Activated CD4-positive, alpha-beta T cell treated with anti-CD3 and anti-CD28 coated beads, Interleukin-2, amount 10 ng/mL, durations not matched to agents 7 days and 5 days (primary cell): ENCODE measurements at places on chromosomes 12 and 14. TPM values are rescaled to one million over a fixed set of nuclear protein-coding genes. Genes with fewer than 3 reads are reported as not detected.

Gene IRAK3
- 0.77 TPM for total RNA-seq

Gene OASL
- total RNA-seq: 34.2 TPM

Gene IFNG-AS1
- total RNA-seq: not detected

GRCh38 chr14:100165831-100166440 is 6.5 kb upstream of the DEGS2 start:
- no peak for DNase-seq
- H3K36me3 ChIP-seq: no peaks in the 10 kb centered on the region
- peaks cover 19% of the 10 kb centered on the region for H3K27me3 ChIP-seq
- H3K4me1 ChIP-seq: peaks cover 9% of the 10 kb centered on the region
- H3K27ac ChIP-seq: no peak overlapping the region
- no peak overlapping the region for H3K4me3 ChIP-seq

- no peak overlapping the region for H3K4me3 ChIP-seq
- H3K4me1 ChIP-seq: no peaks in the 10 kb centered on the region
- peaks cover 2% of the 10 kb centered on the region for H3K27me3 ChIP-seq
- H3K27ac ChIP-seq: no peak overlapping the region
- no peaks in the 10 kb centered on the region for H3K36me3 ChIP-seq
- no peak for DNase-seq
Observed at GRCh38 chr12:59088673-59089072, 168.4 kb upstream of the LRIG3 start.

DNA sequence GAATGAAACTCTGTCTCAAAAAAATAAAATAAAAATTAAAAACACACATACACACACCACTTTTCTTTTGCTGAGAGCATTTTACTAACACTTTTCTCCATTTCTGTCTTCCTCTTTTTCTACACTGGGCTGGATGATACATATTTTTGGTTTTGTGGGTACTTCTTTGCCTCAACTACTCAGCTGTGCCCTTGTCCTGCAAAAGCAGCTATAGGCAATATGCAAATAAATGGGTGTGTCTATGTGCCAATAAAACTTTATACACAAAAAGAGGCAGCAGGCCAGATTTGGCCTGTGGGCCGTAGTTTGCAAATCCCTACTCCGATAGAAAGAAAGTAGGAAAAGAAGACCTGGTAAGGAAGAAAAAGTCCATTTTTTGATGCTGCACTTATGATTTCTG is 6.5 kb downstream of the CLMN start:
- peaks cover 17% of the 10 kb centered on the region for H3K4me1 ChIP-seq
- no peak for DNase-seq
- no peak overlapping the region for H3K4me3 ChIP-seq

DNA sequence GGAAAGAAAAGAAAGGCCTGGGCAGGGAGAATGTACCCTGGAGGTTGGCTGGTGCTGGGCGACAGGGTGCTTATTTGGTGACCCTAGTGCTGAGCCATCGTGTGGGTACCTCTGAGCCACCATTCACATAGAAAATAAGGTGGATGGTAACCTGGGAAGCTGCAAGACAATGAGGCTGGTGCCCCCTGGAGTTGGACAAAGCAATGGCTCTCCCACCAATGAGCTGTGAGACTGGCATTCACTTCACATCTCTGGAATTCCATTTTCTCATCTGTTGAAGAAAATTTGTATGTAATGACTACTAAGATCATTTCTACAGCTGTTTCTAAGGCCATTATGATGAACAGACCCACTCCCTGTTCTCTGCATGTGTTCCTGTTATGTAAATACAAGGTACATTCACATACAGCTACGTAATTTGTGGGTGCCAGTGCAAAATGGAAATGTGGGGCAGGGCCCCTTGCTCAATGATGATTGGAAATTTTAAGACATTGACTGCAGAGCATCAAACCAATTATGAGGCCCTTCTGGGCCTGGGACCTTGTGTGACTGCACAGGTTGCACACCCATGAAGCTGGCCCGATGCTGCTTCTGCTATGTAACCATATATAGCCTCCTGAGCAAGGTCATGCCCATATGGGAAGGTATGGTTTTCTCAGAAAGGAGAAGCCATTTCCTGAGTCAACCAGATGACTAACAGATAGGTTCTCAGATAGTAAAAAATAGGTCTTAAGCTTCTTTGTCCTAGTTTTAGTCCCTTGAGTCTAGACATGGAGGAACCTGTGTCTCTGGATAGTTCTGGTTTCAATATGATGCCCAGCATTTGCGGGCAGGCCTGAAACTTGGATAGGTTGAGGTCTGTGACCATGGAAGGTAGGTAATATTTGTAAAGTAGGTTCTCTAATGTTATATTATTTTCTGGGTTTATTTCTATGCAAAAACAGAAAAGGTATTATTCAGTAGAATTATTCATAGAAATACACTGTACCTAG is 63.4 kb upstream of the IGF1 start:
- peak; percentile 7 for DNase-seq
- no peak overlapping the region for H3K27ac ChIP-seq
- no peak overlapping the region for H3K4me3 ChIP-seq
- H3K4me1 ChIP-seq: peaks cover 5% of the 10 kb centered on the region

GRCh38 chr12:38880288-38880687 is 25.1 kb downstream of the CPNE8 start:
- no peak for DNase-seq
- no peaks in the 10 kb centered on the region for H3K27me3 ChIP-seq
- H3K4me1 ChIP-seq: no peaks in the 10 kb centered on the region
- H3K36me3 ChIP-seq: no peaks in the 10 kb centered on the region
- no peak overlapping the region for H3K27ac ChIP-seq

GRCh38 chr14:105331575-105332349 is 17.2 kb downstream of the PACS2 start:
- H3K27ac ChIP-seq: no peak overlapping the region
- no peak overlapping the region for H3K4me3 ChIP-seq
- DNase-seq: no peak

DNA sequence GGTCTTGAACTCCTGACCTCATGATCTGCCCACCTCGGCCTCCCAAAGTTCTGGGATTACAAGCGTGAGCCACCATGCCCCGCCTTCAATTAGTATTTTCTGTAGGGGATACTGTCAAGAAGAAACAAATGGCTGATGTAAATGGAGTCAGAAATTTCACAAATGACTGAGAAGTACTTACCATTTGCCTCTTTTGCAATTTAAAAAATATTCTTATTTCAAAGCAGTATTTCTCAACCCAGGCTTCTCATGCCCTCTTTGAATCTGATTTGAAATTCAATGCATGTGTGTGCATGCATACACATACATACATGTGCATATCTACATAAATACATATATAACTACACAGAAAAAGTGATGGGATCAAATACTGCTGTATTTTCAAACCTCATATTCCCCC is 4.4 kb downstream of the PSMA6 start:
- no peak overlapping the region for H3K27ac ChIP-seq
- H3K4me1 ChIP-seq: peaks cover 56% of the 10 kb centered on the region
- peaks cover 36% of the 10 kb centered on the region for H3K36me3 ChIP-seq
- no peaks in the 10 kb centered on the region for H3K27me3 ChIP-seq

DNA sequence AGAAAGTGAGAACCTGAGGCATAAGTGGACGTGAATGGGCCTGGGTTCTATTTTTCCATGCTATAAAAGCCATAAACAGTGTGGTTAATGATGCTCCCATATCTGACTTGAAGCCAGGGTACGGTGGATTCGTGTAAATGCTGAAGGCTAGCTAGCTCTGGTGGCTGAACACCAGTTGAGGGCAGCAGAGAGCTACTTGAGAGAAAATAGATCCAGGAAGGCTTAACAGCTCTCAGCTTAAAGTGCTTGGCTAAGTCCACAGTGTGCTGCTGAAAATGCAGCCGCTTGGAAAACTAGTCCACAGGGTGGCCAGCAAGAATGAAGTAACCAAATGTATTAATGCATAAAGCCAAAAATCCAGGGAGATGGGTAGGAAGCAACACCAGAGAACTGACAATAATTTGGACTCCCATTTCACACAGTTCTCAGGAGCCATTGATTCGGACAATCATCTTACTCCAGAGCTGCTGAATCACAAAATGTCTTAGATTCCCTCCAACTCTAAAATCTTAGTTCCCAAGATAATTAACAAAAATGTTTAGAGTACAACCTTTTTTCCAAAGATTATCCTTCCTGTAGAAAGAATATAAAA is 15.0 kb upstream of the FOXG1 start:
- no peak overlapping the region for H3K4me3 ChIP-seq
- H3K27ac ChIP-seq: no peak overlapping the region
- peak; percentile 15 for DNase-seq
- no peaks in the 10 kb centered on the region for H3K4me1 ChIP-seq
- peaks cover 2% of the 10 kb centered on the region for H3K36me3 ChIP-seq

DNA sequence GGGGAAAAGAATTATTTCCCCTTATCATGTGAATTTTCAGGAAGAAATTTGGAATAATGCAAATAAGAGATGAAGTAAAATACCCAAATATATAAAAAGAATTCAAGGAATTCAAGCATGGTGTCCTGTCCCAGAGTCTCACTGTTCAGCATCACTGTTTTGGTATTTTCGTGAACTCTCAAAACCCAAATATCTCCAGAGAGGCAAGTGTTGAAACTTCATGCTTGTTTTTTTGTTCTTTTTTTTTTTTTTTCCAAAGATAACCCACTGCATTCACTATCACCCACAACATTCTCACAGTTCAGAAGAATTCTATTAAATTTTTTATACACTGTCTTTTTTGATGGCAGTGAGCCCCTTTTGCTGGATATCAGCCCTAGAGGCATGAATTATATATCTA is 354.9 kb downstream of the DIO2 start:
- H3K4me1 ChIP-seq: no peaks in the 10 kb centered on the region
- DNase-seq: no peak
- no peaks in the 10 kb centered on the region for H3K36me3 ChIP-seq

GRCh38 chr14:101561145-101561896 is at the start of gene DIO3:
DIO3 (plus strand) TSS chr14:101561495.
- H3K4me3 ChIP-seq: peak within 1 kb of the TSS; percentile 40
- DNase-seq: no peak
- H3K27me3 ChIP-seq: peaks cover 64% of the 10 kb centered on the region
- peak within 1 kb of the TSS; percentile 13 for H3K27ac ChIP-seq

DNA sequence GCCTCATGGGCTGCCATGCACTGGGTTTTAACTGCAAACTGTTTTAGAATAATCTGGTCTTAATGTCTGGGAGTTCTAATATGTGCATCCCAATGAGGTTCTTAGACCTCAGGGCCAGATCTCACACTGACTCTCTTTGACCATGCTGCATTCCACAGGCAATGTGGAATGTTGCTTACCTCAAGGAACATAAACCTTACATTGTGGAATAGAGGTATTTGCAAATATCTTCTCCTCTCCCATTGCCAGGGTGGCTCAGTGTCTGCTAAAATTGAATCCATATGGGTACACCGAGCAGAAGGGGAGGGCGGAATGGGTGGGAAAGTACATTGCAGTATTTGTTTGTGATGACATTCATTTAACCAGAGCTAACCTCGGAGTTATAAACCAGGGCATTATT is 78.6 kb downstream of the CHST11 start:
- DNase-seq: no peak
- H3K4me3 ChIP-seq: no peak overlapping the region
- peaks cover 41% of the 10 kb centered on the region for H3K4me1 ChIP-seq
- no peak overlapping the region for H3K27ac ChIP-seq

GRCh38 chr14:92905667-92906066 is 17.3 kb upstream of the CHGA start:
- no peak overlapping the region for H3K27ac ChIP-seq
- peaks cover 16% of the 10 kb centered on the region for H3K4me1 ChIP-seq
- no peak overlapping the region for H3K4me3 ChIP-seq
- no peak for DNase-seq
- peaks cover 15% of the 10 kb centered on the region for H3K27me3 ChIP-seq

DNA sequence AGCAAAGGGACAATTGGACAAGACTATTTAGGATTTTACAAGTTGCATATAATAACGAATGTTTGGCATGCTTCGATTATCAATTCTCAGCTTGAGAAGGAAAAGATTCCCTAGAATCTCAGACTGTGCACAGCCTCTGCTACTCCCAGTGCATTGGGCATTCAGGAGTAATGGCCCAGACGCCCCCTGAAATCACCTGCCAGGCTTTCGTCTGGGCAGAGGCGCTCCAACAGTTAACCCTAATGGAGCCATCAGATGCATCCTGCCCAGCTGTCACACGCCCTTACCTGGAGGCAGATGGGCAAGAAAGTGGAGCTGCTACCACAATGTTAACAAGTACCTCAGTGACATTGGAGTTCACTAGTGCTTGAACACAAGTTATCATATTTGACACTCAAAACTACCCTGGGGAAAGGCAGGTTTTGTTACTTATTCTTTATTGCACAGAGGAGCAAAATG is 927 bp upstream of the LRP6 start:
- no peak overlapping the region for H3K27ac ChIP-seq
- H3K4me1 ChIP-seq: peaks cover 15% of the 10 kb centered on the region
- DNase-seq: peak; percentile 8
- peak overlapping the region; percentile 79 for H3K4me3 ChIP-seq
- peaks cover 43% of the 10 kb centered on the region for H3K27me3 ChIP-seq

DNA sequence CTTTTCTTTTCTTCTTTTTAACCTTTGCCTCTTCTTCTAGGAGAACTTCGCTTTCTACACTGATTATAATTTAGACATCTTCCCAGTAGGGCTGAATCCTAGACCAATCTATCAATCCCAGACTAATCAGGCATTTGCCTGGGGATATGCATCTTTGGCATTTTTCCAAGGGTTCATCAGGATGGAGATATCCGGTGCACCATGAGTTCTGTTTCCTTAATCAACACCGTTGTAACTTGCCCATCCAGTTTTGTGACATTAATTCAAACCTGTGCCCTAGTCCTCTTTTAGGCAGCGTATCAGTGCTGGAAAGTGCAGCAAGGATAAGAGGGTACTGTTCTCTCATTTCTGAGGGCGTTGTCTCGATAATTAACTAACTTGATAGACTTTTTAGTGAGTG is 617 bp upstream of the MGP start:
- H3K36me3 ChIP-seq: peaks cover 2% of the 10 kb centered on the region
- H3K27me3 ChIP-seq: peaks cover 34% of the 10 kb centered on the region
- no peak overlapping the region for H3K4me3 ChIP-seq
- no peak for DNase-seq
- no peak overlapping the region for H3K27ac ChIP-seq

DNA sequence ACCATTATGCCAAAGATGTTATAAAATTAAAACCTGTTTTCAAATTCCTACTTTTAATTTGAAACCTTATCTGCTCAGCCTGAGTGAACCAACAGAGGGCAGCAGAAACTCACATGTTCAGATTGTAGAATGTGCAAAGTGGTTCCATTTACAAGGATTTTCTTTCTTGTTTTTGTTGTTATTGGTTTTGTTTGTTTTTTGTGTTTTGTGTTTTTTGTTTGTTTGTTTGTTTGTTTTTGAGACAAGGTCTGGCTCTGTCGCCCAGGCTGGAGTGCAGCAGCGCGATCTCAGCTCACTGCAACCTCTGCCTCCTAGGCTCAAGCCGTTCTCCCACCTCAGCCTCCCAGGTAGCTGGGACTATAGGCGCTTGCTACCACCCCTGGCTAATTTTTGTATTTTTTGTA is 22.8 kb upstream of the GARIN2 start:
- peaks cover 8% of the 10 kb centered on the region for H3K4me1 ChIP-seq
- H3K27me3 ChIP-seq: no peaks in the 10 kb centered on the region
- peaks cover 2% of the 10 kb centered on the region for H3K36me3 ChIP-seq
- H3K4me3 ChIP-seq: no peak overlapping the region
- peak; percentile 61 for DNase-seq

GRCh38 chr14:78405079-78405856 is 235.1 kb downstream of the NRXN3 start:
- H3K4me3 ChIP-seq: no peak overlapping the region
- DNase-seq: no peak
- H3K36me3 ChIP-seq: no peaks in the 10 kb centered on the region
- no peak overlapping the region for H3K27ac ChIP-seq
- no peaks in the 10 kb centered on the region for H3K4me1 ChIP-seq

GRCh38 chr12:111780615-111781014 is 13.9 kb downstream of the ALDH2 start:
- H3K36me3 ChIP-seq: no peaks in the 10 kb centered on the region
- H3K27ac ChIP-seq: no peak overlapping the region
- peaks cover 4% of the 10 kb centered on the region for H3K4me1 ChIP-seq
- no peak for DNase-seq
- peaks cover 1% of the 10 kb centered on the region for H3K27me3 ChIP-seq
- no peak overlapping the region for H3K4me3 ChIP-seq
